Lower lobe of right lung (tissue), 2 donors: ENCODE measurements at places on chromosomes 7 and 10. TPM values are rescaled to one million over a fixed set of nuclear protein-coding genes. Genes with fewer than 3 reads are reported as not detected.

DNA sequence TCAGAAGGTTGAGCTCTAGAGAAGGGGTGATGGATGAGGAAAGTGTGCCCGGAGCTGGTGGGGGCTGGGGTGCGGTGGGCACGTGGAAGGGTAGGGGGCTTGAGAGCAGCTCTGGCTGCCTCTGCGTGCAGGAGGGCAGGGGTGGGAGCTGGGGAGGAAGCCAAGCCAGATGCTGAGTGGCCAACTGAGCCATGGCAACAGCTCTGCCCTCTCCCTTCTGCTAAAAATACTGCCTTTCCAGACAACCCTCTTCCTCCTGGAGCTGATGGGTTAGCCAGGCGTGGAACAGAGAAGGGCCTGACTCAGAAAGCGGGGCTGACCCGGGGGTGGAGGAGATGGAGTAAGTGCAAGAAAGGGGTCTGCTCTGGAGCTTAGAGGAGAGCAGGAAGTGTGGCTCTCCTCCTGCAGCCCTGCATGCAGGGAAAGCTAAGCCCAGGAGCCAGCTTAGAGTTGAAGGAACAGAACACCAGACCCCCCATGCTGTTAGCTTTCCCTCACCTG, 114.6 kb upstream of the AGK start:
- DNase-seq = no peak
- no peaks in the 10 kb centered on the region for H3K4me1 ChIP-seq
- no peak overlapping the region for H3K4me3 ChIP-seq
- H3K27me3 ChIP-seq = no peaks in the 10 kb centered on the region
- no peak overlapping the region for H3K27ac ChIP-seq
- H3K36me3 ChIP-seq = no peaks in the 10 kb centered on the region

The COBL gene
- total RNA-seq = 27.9 TPM

The CALML3 gene
- total RNA-seq = not detected

The ELAPOR2 gene
- 90.8 TPM for total RNA-seq

DNA sequence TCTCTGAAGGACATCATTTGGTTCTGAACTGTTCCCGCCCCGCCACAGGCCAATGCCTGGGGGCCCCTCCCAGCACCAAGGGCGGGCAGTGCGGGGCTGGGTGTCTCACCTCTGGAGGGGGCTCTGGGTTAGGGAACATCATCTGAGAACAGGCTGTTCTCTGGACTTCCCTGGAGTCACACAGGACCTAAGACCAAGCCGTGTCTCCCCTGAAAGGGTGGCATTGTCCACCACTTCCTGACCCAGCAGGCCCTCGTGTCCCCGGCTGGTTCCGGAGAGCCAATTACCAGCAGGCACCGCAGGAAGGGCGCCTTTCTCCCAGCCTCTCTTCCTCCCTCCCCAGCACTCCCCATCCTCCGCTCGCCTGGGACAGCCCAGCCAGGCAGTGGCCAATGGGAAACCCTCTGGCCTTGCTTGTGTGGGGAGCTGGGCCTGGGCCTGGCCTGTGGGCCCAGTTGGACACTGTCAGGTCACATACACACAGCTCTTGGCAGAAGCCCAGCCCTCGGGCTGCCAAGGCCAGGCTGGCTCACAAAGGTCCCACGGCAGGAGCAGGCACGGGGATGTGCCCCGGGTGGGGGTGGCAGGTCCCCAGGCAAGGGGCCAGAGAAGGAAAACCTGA, 119.5 kb downstream of the SPDYE5 start:
- H3K27me3 ChIP-seq = no peaks in the 10 kb centered on the region
- peak; percentile 81 for DNase-seq
- H3K4me3 ChIP-seq = peak overlapping the region; percentile 5
- peak overlapping the region; percentile 81 for H3K27ac ChIP-seq

The CDH23 gene
- 9.4 TPM for total RNA-seq

DNA sequence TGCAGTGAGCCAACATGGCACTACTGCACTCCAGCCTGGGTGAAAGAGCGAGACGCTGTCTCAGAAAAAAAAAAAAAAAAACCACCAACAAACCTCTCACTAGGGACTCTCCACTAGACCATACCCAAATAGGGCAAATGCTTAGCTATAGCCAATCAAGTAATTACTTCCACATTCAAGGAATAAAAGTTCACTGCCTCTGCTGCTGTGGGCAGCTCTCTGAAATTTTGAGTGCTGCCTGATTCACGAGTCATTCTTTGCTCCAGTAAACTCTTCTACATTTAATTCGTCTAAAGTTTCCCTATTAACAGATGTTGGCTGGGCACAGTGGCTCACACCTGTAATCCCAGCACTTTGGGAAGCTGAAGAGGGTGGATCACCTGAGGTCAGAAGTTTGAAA, 4.7 kb upstream of the NRBF2 start:
- no peaks in the 10 kb centered on the region for H3K36me3 ChIP-seq
- H3K4me3 ChIP-seq = no peak overlapping the region
- H3K27me3 ChIP-seq = no peaks in the 10 kb centered on the region

DNA sequence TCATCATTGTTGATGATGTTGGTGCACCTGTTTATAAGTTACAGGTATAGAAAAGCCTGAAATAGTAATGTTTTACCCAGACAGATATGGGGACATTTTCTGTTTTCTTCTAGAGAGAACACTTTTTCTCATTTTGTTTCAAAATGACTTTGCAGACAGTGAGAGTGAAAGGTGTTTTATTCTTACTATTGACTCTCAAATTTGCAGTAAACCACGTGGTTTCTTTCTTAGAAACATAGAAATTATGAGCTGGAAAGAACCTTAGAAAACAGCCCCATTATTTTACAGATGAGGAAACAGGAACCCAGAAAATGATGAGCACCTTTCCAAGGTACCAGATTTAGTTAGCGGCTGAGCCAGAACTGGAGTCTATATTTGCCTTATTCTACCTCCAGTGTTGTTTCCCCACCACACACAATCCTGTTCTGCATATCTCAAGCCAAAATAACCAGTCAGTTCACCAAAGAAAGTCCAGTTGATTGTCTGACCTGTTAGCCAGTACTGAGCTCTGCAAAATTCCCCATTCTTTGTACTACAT, 138.9 kb upstream of the AHR start:
- H3K27ac ChIP-seq = no peak overlapping the region
- H3K4me1 ChIP-seq = no peaks in the 10 kb centered on the region
- H3K27me3 ChIP-seq = no peaks in the 10 kb centered on the region

GRCh38 chr7:139543801-139544603, 20.5 kb downstream of the CLEC2L start:
- no peak overlapping the region for H3K27ac ChIP-seq
- H3K27me3 ChIP-seq = no peaks in the 10 kb centered on the region
- DNase-seq = no peak
- H3K36me3 ChIP-seq = no peaks in the 10 kb centered on the region
- no peaks in the 10 kb centered on the region for H3K4me1 ChIP-seq
- H3K4me3 ChIP-seq = no peak overlapping the region

- no peaks in the 10 kb centered on the region for H3K27me3 ChIP-seq
- DNase-seq = no peak
- no peak overlapping the region for H3K4me3 ChIP-seq
- H3K27ac ChIP-seq = no peak overlapping the region
These were observed 141.6 kb upstream of the WNT16 start for GRCh38 chr7:121187222-121187621.

The PALS2 gene
- total RNA-seq = 9.8 TPM

DNA sequence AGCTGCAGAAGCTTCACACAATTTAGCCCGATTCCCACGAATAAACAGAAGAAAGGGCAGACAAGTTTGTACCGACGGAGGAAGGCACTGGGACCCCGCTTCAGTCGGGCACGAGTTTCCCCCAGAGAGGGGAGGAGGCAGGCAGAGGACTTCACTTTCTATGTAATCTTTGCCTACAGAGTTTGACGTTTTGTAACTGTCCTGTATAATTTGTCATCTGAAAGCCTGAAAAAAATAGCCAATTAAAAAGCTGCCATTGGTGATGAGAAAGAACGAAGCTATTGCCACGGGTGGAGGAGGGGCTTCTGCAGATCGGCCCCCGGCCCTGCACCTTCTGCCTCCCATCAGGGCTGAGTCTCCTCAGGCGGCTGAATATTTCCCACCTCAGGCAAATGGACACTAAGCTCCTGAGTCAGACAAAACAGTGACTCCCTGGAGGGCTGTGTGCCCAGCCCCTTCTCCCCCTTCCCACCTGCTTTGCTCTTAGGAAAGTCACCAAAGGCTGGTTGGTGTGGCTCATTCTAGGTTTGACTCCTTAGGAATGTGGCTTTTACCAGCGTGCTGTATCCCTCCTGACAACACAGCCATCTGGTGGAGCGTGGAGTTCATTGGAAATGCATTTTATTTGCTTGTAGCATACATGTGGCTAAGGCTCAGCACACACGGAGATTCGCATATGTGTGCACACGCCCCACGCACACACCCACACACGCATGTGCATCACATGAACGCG, 117.4 kb downstream of the VIPR2 start:
- no peak overlapping the region for H3K27ac ChIP-seq
- H3K36me3 ChIP-seq = no peaks in the 10 kb centered on the region
- H3K4me3 ChIP-seq = no peak overlapping the region
- no peaks in the 10 kb centered on the region for H3K4me1 ChIP-seq
- no peak for DNase-seq

The CRPPA gene
- total RNA-seq = 3.0 TPM

GRCh38 chr7:234708-235553, 42.6 kb downstream of the FAM20C start:
- peak overlapping the region; percentile 87 for H3K27ac ChIP-seq
- H3K4me1 ChIP-seq = peaks cover 40% of the 10 kb centered on the region
- DNase-seq = peak; percentile 78
- no peaks in the 10 kb centered on the region for H3K27me3 ChIP-seq
- no peaks in the 10 kb centered on the region for H3K36me3 ChIP-seq
- peak overlapping the region; percentile 43 for H3K4me3 ChIP-seq

DNA sequence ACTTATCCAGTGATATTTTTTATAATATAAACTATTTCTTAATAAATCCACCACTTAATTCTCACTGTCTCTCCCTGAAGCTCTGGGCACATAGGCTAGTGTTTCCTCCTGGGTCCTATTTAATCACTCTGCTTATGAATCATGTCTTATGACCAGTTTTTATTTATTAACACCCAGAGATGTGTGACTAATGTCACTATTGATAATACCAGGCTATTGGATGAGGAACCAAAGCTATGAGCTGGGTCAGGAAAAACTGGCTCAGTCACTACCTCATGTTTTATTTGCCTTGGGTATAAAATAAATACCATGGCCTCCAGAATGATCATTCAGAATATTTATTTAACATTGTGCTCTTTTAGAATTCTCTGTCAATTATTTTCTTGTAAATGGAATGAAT, 5.2 kb downstream of the SEMA3E start:
- no peak for DNase-seq
- H3K27ac ChIP-seq = no peak overlapping the region
- H3K4me1 ChIP-seq = no peaks in the 10 kb centered on the region
- H3K36me3 ChIP-seq = no peaks in the 10 kb centered on the region

The ASIC3 gene
- total RNA-seq = 3.7 TPM

DNA sequence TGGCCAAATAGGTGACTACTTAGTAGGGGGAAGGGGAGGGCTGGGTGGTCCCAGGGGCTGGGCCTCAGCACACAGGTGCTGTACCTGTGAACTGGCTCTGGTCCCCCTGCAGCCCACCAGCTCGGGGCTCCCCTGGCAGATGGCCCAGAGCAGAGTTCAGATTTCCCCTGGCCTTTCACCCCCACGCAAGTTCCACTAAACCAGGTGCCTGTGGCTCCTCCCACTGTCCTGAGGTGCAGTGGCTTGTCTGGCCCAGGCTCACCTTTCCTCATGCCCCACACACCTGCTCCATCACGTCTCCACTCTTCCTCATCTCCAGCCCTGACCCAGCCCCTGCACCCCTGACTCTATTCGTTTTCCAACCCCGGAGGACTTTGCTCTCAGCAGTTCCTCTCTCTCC, 47.3 kb upstream of the OPALIN start:
- H3K4me3 ChIP-seq = no peak overlapping the region
- no peak for DNase-seq
- H3K27ac ChIP-seq = no peak overlapping the region
- H3K36me3 ChIP-seq = no peaks in the 10 kb centered on the region

The ZNF117 gene
- total RNA-seq = 22.0 TPM

The FBXL13 gene
- 3.4 TPM for total RNA-seq

DNA sequence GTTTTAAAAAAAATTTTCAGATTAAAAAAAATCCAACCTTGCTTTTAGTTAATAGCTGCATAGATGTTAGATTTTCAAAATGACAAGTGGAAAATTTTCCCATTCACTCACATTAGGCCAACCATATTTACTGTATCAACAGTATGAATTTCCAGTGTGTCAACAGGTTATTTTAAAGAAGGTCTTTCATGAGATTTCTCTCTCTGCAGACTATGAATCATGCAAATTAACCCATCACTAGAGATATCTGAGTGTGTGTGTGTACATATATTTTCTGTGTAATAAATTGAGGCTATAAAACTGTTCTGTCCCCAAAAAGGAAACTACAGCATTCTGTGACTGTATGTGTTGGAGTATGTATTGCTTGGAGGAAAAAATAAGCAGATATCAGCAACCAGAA, 305.6 kb downstream of the ARL4A start:
- no peak overlapping the region for H3K4me3 ChIP-seq
- no peak overlapping the region for H3K27ac ChIP-seq
- H3K4me1 ChIP-seq = no peaks in the 10 kb centered on the region
- DNase-seq = no peak

- no peak overlapping the region for H3K4me3 ChIP-seq
- DNase-seq = no peak
- no peaks in the 10 kb centered on the region for H3K27me3 ChIP-seq
These were observed 56.6 kb downstream of the TMEM209 start for GRCh38 chr7:130148561-130148960.

GRCh38 chr7:2060701-2061100, 172.0 kb downstream of the MAD1L1 start:
- no peak overlapping the region for H3K27ac ChIP-seq
- no peak for DNase-seq
- H3K27me3 ChIP-seq = no peaks in the 10 kb centered on the region
- no peak overlapping the region for H3K4me3 ChIP-seq
- H3K36me3 ChIP-seq = peaks cover 2% of the 10 kb centered on the region

The ANKRD61 gene
- total RNA-seq = not detected

The ZNF365 gene
- 1.2 TPM for total RNA-seq

- no peaks in the 10 kb centered on the region for H3K36me3 ChIP-seq
- H3K4me3 ChIP-seq = no peak overlapping the region
- H3K4me1 ChIP-seq = no peaks in the 10 kb centered on the region
- H3K27ac ChIP-seq = no peak overlapping the region
These were observed 210.1 kb downstream of the AUTS2 start for GRCh38 chr7:69808391-69808790.

DNA sequence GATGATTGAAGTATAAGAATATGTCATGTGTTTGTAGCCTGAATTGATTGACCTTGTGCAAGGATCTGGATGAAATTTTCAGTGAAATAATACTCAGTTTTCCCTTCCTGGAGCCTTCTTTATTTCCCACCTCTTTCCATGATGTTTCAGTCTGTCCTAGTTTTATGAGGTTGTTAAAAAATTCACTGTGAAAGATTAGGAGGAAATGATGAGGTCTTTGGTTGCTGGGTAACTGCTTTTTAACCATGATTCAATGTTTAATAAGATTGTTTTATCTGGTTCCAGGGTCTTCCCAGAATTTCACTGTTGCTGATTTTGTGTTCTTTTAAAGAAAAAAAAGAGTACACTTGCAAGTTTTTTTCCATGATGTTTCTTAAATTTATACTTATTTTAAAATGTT, 221.5 kb downstream of the MBL2 start:
- H3K27ac ChIP-seq = no peak overlapping the region
- no peak for DNase-seq
- no peaks in the 10 kb centered on the region for H3K4me1 ChIP-seq
- no peaks in the 10 kb centered on the region for H3K36me3 ChIP-seq
- no peaks in the 10 kb centered on the region for H3K27me3 ChIP-seq
